Hematopoietic multipotent progenitor cell treated with erythropoietin and hydrocortisone succinate and interleukin-3 and kit ligand, for 6 days (in vitro differentiated cells): ENCODE measurements at places on chromosomes 6 and 20.

DNA sequence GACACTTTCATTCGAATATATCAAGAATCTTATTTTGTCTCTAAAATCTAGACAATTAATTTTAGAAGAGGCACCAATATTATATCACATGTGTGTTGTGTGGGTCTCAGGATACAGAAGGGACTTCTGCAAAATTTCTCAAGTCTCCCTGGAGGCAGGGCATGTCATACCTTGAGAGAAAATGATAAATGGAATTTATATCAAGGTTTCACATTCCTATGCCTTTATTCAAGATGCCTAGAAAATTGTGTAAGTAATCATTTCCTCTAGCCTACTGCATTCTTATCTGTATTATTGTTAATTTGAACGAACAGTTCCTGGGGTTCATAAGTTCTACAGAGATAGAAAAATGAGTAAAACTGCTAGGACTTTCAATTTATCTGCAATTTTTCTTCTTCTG is 1247.9 kb downstream of the GRIK2 start:
- no peak for DNase-seq

DNA sequence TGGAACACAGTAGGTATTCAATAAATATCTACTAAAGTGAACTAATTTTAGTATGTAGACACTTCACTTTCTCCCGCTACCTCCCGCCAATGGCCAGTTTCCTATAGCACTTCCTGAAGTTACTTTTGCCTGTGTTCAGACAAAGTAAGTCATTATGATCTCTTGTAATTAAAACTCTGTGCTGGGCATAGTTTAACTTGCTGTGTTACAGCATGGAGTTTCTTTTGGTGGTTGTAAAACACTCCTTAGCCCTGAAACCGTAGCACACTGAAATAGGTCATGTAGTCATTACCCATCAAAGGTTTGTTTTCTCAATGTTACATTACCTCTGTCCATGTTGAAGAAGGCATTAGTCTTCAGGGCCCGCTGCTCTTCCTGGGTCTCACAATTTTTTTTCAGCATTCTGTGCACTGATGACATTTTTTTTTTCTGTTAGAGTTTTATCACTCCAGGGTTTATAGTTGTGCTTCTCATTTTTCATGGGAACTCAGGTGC is 54.0 kb upstream of the CENPW start:
- DNase-seq: no peak

- peak; percentile 49 for DNase-seq
Observed at GRCh38 chr6:25675167-25675566, 23.2 kb downstream of the SCGN start.

DNA sequence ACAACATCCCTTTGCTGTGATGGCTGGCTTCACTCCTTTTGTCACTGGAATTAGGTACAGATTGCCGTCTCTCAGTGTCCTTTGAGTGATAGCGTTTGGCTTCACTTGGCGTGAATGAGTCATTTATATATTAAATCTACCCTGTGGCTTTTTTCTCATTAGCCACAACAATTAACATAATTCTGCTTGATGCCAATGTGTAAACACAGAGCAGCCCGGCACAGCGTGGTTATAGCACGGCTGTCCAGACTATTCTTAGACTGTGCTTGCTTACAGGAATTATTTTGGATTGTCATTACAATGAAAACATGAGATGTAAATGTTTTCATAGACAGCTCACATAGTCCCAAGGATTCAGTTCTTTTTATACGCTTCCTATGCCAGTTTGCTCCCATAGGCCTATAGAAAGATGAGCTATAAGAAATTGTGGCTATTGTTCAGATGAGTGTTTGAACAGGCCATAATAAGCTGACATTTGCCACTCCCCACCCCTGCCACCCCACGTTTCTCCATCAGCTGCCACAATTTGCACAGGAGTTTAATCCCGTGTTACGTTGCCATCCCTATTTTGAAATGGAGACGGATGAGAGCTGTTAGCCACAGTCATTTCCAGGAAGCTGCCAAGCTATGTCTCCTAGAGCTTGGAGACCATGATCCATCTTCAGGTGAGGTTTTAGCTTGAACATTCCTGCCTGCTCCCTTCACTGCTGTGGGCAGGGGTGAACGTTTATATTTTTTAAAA is 65.9 kb downstream of the PPP1R14C start:
- DNase-seq: no peak

DNA sequence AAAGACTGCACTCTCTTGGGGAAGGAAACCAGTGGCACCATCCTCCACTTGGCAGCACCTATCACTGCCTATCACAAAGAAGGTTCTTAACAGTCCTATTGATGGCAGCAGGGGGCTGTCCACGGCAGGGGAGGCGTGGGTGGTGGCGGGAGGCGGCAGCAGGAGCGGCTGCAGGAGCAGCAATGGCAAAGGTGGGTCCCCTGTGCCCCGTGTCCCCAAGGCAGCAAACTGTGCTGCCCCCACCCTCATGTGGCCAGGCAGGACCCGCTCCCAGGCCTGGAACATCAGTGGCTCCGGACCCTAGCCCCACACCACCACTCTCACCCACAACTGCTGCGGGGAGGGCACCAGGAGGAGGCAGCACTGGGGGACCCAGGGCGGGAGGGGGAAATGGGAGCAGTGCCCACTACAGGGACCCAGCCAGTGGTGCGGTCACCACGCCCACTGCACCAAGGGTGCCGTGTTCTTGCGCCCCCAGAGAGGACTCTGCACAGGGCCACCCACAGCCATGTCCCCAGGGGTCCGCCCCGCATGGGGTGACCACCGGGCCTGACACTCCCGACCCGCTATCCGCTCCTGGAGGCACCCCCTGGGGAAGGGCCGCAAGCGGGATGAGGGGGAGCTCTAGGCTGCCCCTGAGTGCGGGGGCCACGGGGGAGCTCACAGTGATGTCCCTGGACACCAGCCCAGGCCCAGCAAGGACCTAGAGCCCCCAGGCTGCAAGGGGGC is 54.6 kb downstream of the GMDS start:
- DNase-seq: no peak

GRCh38 chr6:89008001-89008814 is 44.8 kb upstream of the RNGTT start:
- no peak for DNase-seq

DNA sequence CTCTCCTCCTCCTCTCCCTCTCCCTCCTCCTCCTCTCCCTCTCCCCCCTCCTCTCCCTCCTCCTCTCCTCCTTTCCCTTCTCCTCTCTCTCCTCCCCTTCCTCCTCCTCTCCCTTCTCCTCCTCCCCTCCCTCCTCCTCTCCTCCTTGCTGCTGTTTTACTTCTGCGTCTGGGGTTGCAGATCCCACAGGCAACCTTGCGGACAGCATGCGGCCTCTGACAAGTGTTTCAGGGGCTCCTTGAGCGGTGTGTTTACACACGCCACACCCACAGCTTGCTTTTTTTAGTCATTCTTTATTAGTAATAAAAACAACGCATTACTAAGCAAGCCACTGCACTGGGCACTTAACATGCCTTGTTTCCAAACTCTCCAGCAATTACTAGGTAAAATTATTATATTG is 81.9 kb downstream of the TFAP2C start:
- DNase-seq: no peak

GRCh38 chr20:47783828-47784598 is 1.3 kb downstream of the SULF2 start:
- DNase-seq: no peak

- DNase-seq: no peak
Observed at GRCh38 chr6:133945158-133945557, 7.9 kb upstream of the TBPL1 start.

- no peak for DNase-seq
Observed at GRCh38 chr6:11282875-11283274, 50.4 kb upstream of the NEDD9 start.

- peak; percentile 89 for DNase-seq
Observed at GRCh38 chr6:137313928-137314855, 95.0 kb upstream of the IFNGR1 start.

DNA sequence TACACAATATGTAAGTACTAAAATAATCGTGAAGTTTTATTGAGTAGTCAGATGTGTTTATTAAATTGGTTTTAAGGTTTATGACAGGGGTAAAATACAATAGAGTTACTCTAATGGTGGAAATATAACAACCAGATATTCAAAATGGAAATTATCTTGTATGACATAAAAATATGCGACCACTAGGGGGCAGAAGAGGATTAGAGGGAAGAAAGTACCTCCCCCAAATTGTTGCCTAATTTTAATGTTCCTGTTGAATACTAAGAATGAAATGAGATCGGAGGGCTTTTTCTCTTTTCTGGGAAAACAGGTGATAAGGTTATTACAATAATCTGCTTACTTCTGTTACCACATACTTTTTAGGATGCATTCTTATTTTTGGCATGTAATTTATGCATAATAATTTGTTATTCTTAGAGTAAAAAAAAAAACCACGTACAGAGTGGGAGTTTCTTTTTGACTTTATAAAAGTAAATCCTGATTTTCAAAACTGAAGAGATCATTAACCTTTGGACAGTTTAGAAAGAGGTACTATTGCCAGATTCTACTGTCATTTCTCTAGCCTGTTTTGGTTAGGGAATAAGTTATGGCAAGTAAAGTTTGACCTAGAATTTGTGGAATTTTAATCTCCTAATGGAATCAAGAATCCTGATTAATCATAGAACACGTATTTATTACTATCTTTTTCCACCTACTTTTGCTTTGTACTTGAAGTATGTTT is 159.2 kb downstream of the CD109 start:
- peak; percentile 92 for DNase-seq

GRCh38 chr6:17964633-17965032 is 22.8 kb downstream of the KIF13A start:
- DNase-seq: no peak

GRCh38 chr6:26521600-26522391 is 16.4 kb upstream of the HMGN4 start:
- peak; percentile 83 for DNase-seq

GRCh38 chr6:1611572-1612298 is 2.0 kb downstream of the FOXC1 start:
- peak; percentile 34 for DNase-seq

- DNase-seq: no peak
Observed at GRCh38 chr20:15220009-15220656, 882.7 kb upstream of the FLRT3 start.

DNA sequence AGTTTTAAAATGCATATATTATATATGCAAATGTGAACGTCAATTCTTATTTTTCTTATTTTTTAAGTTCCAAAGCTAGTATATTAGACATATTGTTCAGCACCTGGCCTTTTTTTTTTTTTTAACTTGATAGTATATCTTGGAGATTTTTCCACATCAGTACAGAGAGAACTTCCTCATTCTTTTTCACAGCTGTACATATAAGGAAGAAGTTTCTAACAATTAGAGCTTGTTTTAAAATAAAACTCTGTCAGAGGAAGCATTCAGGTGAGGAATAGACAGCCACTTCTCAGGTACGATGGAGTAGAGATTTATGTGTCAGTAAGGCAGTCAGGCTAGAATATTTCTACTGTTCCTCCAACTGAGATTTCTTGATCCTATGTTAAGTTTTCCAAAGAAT is 233.1 kb upstream of the SUPT3H start:
- DNase-seq: peak; percentile 8

- DNase-seq: peak; percentile 47
Observed at GRCh38 chr6:17665132-17665531, 41.6 kb downstream of the NUP153 start.

DNA sequence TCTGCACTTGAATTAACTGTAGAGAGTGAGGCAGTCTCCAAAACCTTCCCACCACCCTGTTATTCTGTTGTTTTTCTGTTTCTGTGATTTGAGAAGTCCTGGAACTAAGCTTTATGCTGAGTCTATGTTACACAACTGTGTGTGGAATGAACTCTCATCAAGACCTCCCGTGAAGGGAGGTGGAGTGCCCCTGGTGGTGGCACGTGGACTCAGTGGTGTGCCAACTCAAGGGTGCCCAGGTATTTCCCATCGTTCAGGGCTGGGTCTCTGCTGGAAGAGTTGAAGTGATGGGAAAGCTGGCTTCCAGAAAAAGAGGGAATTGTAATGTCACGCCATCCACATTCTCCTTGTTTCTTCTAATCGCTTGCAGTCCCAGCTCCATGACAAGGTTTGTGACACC is 374.2 kb downstream of the SMOC2 start:
- no peak for DNase-seq

GRCh38 chr6:81718126-81718525 is 34.4 kb downstream of the TENT5A start:
- DNase-seq: no peak

- DNase-seq: no peak
Observed at GRCh38 chr20:37451616-37452015, 69.4 kb upstream of the NNAT start.

GRCh38 chr6:49915035-49915434 is 48.7 kb upstream of the CRISP1 start:
- no peak for DNase-seq

- DNase-seq: no peak
Observed at GRCh38 chr6:104940238-104940892, 16.5 kb upstream of the LIN28B start.

- no peak for DNase-seq
Observed at GRCh38 chr6:35514587-35514986, 1.9 kb upstream of the TULP1 start.

- no peak for DNase-seq
Observed at GRCh38 chr20:32474009-32474716, 111.0 kb downstream of the NOL4L start.

DNA sequence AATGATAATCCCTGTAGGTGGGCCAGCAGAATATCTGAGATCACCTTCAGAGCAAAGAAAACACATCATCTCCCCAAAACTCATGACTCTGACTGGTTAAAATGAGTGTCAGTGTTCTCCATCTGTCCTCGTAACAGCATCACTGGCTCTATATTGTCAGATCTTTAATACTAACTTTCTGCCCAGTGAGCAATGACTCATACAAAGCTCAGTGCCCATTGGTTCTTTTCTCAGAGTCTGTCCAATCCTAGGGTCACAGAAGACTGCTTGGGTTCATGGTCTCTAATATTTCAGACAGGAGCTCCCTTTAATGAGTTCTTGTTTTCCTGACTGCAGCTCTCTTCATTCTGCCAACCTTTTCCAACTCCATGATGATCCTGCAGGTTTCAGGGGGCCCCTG is 36.4 kb downstream of the HLA-DPB1 start:
- DNase-seq: peak; percentile 80

- DNase-seq: no peak
Observed at GRCh38 chr20:17964632-17965031, 4.0 kb downstream of the SNX5 start.

DNA sequence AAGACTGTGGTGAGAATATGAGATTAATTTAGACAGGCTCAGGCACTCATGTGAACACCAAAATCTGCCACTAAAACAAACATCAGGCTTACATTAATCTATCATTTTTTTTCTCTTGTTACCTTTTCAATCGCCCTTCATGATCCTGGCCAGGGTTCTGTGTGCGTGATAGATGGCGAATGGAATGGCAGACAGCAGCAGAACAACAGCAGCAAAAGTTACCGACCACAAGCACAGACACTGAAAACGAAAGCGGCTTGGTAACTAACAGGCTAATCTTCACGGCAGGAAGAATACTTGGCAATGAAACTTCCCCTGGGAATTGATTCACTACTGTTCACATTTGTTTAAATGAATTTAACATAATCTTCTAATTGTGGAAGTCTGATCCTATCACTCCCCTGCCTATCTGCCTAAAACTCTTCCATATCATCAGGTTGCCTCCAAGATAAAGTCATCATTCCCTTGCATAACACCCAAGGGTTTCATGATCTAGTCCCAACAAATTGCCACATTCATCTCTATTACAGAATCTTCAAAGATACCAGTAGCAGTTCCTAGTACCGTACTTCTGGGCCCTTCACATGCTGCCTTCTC is 28.7 kb downstream of the PTPRK start:
- DNase-seq: no peak

- no peak for DNase-seq
Observed at GRCh38 chr20:63701329-63702035, 5.0 kb downstream of the TNFRSF6B start.
